Breast epithelium (tissue), 4 donors: ENCODE measurements at places on chromosomes 6 and 20. TPM values are rescaled to one million over a fixed set of nuclear protein-coding genes. Genes with fewer than 3 reads are reported as not detected.

- H3K4me3 ChIP-seq = no peak overlapping the region
- H3K27ac ChIP-seq = no peak overlapping the region
- DNase-seq = no peak
- no peaks in the 10 kb centered on the region for H3K4me1 ChIP-seq
- H3K27me3 ChIP-seq = no peaks in the 10 kb centered on the region
- H3K36me3 ChIP-seq = no peaks in the 10 kb centered on the region
These were observed 166.4 kb downstream of the ADAT2 start for GRCh38 chr6:143283887-143284645.

- no peak overlapping the region for H3K4me3 ChIP-seq
- no peaks in the 10 kb centered on the region for H3K36me3 ChIP-seq
- H3K4me1 ChIP-seq = no peaks in the 10 kb centered on the region
- no peak overlapping the region for H3K27ac ChIP-seq
- H3K27me3 ChIP-seq = no peaks in the 10 kb centered on the region
- no peak for DNase-seq
These were observed 9.6 kb downstream of the RSPH4A start for GRCh38 chr6:116625872-116626271.

DNA sequence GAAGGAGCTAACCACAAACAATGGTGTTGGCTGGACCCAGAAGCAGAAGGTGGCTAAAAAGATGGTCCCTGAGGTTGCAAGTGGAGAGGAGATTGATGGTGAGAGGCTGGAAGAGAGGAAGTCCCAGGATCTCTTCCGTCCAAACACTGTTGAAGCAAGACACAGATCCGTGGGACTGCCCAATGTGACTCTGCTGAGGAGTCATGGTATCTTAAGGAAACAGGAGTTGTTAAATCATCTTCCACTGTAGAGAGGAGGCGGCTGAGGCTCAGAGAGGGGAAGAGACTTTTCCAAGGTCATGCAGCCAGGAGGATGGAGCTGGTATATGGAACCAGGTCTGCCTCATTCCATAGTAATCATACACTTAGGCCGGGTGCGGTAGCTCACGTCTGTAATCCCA is 4.1 kb upstream of the ZNF335 start:
- H3K27ac ChIP-seq = no peak overlapping the region
- H3K4me1 ChIP-seq = no peaks in the 10 kb centered on the region
- H3K4me3 ChIP-seq = no peak overlapping the region
- DNase-seq = no peak
- H3K36me3 ChIP-seq = no peaks in the 10 kb centered on the region

GRCh38 chr6:119957195-119957594 is 607.6 kb upstream of the MAN1A1 start:
- no peaks in the 10 kb centered on the region for H3K4me1 ChIP-seq
- DNase-seq = no peak
- H3K27ac ChIP-seq = no peak overlapping the region
- no peaks in the 10 kb centered on the region for H3K36me3 ChIP-seq
- no peak overlapping the region for H3K4me3 ChIP-seq

DNA sequence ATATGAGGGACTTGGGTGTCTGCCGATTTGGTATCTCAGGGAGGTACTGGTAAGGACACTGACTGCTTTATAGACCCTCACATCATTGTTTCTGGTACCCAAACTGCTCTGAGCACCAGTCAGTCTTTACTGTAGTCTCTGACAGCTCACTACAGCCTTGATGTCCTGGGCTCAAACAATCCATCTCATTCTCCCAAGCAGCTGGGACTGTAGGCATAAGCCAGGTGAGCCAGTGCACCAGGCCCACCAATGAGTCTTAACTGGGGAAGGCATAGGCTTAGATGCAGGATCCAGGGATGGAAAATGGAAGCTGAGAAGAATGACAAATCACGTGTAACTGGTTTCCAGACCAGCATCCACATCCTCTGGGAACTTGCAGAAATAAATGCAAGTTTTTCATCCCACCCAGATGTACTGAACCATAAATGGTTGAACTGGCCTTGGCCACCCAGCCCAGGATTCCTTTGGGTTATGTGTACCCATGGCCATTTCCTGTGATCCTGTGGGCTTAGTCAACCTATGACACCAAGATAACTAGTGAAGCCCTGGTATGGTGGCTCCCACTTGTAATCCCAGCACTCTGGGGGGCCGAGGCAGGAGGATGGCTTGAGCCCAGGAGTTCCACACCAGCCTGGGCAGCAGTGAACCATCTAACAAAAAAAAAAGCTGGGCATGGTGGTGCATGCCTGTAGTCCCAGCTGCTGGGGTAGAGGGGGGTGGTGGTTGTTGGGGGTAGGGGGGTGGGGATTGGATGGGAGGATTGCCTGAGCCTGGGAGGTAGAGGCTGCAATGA is 5.8 kb downstream of the TUBB start:
- no peak for DNase-seq
- no peaks in the 10 kb centered on the region for H3K27me3 ChIP-seq
- no peaks in the 10 kb centered on the region for H3K36me3 ChIP-seq

DNA sequence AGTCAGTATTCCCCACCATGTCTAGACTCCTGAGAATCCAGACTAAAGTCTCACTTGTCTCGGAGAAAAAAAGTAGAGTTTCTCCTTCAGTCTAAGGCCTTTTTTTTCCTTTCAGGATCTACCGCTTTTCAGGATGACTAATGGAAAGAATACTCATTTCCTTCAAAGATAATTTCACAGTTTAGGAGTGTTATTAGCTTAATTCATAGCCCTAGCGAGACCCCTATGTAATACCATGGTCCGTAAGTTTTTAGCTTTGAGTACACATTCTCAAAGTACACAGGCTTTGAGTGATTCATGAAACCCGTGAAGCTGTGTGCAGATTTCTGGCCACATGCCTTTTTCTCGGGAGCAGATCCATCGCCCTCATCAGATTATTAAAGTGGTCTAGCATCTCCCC is 133.1 kb downstream of the SOX4 start:
- no peak overlapping the region for H3K4me3 ChIP-seq
- H3K27ac ChIP-seq = peak overlapping the region; percentile 8
- no peaks in the 10 kb centered on the region for H3K36me3 ChIP-seq
- H3K27me3 ChIP-seq = no peaks in the 10 kb centered on the region
- DNase-seq = no peak
- H3K4me1 ChIP-seq = peaks cover 9% of the 10 kb centered on the region

DNA sequence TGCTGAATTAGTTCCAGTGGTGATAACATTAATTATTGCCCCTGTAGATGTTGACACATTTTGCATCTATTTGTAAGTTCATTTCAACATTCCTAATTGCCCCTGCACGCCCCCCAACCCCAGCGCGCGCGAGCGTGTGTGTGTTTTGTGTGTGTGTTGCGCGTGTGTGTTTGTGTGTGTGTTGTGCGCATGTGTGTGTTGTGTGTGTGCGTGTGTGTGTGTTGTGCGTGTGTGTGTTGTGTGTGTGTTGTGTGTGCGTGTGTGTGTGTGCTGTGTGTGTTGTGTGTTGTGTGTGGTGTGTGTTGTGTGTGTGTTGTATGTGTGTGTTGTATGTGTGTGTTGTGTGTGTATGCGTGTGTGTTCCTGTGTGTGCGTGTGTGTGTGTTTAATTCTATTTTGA is 245.7 kb upstream of the GMDS start:
- H3K36me3 ChIP-seq = no peaks in the 10 kb centered on the region
- no peak overlapping the region for H3K27ac ChIP-seq
- DNase-seq = no peak
- H3K27me3 ChIP-seq = no peaks in the 10 kb centered on the region
- H3K4me1 ChIP-seq = no peaks in the 10 kb centered on the region
- no peak overlapping the region for H3K4me3 ChIP-seq

DNA sequence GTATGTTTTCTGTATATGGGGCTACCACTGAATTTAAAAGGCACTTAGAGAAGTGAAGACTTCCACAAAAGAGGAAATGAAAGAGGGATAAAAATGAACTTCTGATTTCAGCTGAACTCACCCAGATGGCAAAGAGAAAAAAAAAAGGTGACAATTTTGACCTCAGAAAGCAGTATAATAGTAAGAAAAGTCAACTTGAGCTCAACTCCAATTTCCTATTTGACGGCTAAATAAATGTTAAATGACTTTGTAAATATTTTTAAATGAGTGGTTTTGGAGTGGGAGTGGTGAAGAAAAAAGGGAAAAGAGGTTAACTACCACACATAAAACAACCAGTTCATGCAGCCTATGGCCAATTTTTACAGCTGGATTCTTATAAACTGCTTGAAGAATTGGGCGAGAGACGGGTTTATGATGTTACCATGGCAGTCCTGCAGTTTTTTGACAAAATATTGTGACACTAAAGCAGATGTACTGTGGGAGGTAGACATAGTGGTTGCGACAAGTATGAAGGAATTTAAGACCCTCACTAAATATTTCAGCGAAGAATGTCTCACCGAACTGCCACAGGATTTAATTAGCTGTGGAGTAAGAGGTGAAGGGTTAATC is 49.8 kb upstream of the ADTRP start:
- H3K4me1 ChIP-seq = no peaks in the 10 kb centered on the region
- no peaks in the 10 kb centered on the region for H3K36me3 ChIP-seq
- H3K27me3 ChIP-seq = no peaks in the 10 kb centered on the region
- no peak overlapping the region for H3K27ac ChIP-seq
- no peak overlapping the region for H3K4me3 ChIP-seq
- no peak for DNase-seq

- H3K4me3 ChIP-seq = no peak overlapping the region
- no peak for DNase-seq
- H3K27me3 ChIP-seq = no peaks in the 10 kb centered on the region
- no peak overlapping the region for H3K27ac ChIP-seq
- no peaks in the 10 kb centered on the region for H3K4me1 ChIP-seq
These were observed 68.9 kb downstream of the MTHFD1L start for GRCh38 chr6:150934380-150934779.

GRCh38 chr6:66200390-66200789 is 493.4 kb upstream of the EYS start:
- H3K36me3 ChIP-seq = no peaks in the 10 kb centered on the region
- no peaks in the 10 kb centered on the region for H3K4me1 ChIP-seq
- DNase-seq = no peak
- H3K4me3 ChIP-seq = no peak overlapping the region

DNA sequence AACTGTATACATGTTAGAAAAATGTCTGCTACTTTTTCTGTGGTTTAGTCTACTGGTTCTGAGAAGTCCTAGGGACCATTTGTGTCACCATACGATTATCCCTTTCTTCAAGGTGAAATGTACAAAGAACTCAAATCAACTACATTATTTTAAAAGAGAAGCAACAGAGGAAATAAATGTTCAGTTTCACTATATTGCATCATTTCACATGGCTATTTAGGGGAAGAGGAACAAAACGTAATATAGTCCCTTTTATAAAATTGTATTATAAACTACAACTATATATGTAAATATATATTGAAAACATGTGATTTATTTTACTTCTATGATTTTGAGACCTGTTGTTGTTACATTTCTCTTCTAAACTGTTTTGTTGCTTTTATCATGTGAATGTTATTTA is 1308.0 kb downstream of the EPHA7 start:
- no peak overlapping the region for H3K27ac ChIP-seq
- H3K4me1 ChIP-seq = no peaks in the 10 kb centered on the region
- no peaks in the 10 kb centered on the region for H3K27me3 ChIP-seq
- H3K4me3 ChIP-seq = no peak overlapping the region
- DNase-seq = no peak
- no peaks in the 10 kb centered on the region for H3K36me3 ChIP-seq

DNA sequence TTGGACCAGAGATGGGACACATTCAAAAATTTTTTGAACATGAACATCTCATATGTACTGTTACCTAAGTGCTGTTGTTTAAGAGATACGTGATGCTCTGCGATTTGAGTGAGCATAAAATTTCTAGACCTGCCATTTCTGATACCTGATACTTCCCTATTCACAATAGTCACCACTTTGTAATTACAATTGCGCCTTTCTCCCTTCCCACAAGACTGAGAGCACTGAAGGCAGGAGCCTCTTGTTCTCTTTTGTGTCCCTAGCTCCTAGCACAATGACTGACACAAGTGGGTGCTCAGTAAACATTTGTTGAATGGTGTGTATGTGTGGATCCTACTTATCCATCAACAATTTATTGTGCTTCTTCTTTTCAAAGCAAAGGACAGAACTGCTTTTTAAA is 92.8 kb upstream of the TMEM30A start:
- no peak for DNase-seq
- H3K36me3 ChIP-seq = no peaks in the 10 kb centered on the region
- no peaks in the 10 kb centered on the region for H3K4me1 ChIP-seq
- H3K4me3 ChIP-seq = no peak overlapping the region

- no peaks in the 10 kb centered on the region for H3K27me3 ChIP-seq
- no peaks in the 10 kb centered on the region for H3K4me1 ChIP-seq
- H3K4me3 ChIP-seq = no peak overlapping the region
- H3K36me3 ChIP-seq = no peaks in the 10 kb centered on the region
- no peak for DNase-seq
These were observed 133.9 kb downstream of the HIVEP2 start for GRCh38 chr6:142810952-142811514.

GRCh38 chr6:92196325-92196724 is 1223.0 kb downstream of the EPHA7 start:
- H3K4me1 ChIP-seq = no peaks in the 10 kb centered on the region
- no peak for DNase-seq
- no peaks in the 10 kb centered on the region for H3K36me3 ChIP-seq
- H3K27me3 ChIP-seq = no peaks in the 10 kb centered on the region
- no peak overlapping the region for H3K27ac ChIP-seq
- H3K4me3 ChIP-seq = no peak overlapping the region

- H3K27ac ChIP-seq = no peak overlapping the region
- DNase-seq = no peak
- H3K4me3 ChIP-seq = peak overlapping the region; percentile 7
- no peaks in the 10 kb centered on the region for H3K36me3 ChIP-seq
- no peaks in the 10 kb centered on the region for H3K27me3 ChIP-seq
- H3K4me1 ChIP-seq = no peaks in the 10 kb centered on the region
These were observed 2.1 kb downstream of the HLA-DPB1 start for GRCh38 chr6:33077908-33078307.

DNA sequence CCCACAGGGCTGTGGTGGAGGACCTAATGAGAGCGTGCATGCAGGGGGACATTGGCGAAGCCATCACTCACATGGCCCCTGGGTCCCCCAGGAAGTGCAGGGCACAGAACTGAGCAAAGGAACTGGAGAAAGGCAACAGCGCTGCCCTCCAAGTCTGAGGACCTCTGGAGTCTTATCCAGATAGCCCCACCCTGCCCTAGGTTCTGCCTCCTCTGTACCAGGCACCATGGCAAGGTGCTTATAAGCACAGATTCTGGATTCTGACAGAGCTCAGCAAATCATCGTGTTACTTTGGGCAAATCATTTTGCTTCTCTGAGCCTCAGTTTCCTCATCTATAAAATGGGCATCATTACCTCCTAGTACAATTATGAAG is 44.5 kb downstream of the SLC13A3 start:
- no peaks in the 10 kb centered on the region for H3K36me3 ChIP-seq
- no peak overlapping the region for H3K4me3 ChIP-seq
- H3K27ac ChIP-seq = no peak overlapping the region
- H3K4me1 ChIP-seq = no peaks in the 10 kb centered on the region
- DNase-seq = no peak

CDSN gene
- total RNA-seq = not detected

HLA-G gene
- not detected for total RNA-seq

NR2E1 gene
- total RNA-seq = not detected

TFAP2A gene
- not detected for total RNA-seq

MTHFD1L gene
- total RNA-seq = 15.1 TPM

ADGRB3 gene
- 1.1 TPM for total RNA-seq

DSP gene
- total RNA-seq = 2.1 TPM
